ENCODE measurements at places on chromosomes 1 and 21. TPM values are rescaled to one million over a fixed set of nuclear protein-coding genes. Genes with fewer than 3 reads are reported as not detected.
A peak's percentile ranks its signal among the peaks of the same experiment; 100 is the strongest.

EPHA10 gene
- polyA plus RNA-seq, result not detected

AGBL4 gene
- 1.5 TPM for polyA plus RNA-seq

TTC22 gene
- 9.6 TPM for polyA plus RNA-seq

ADGRL4 gene
- polyA plus RNA-seq, result 16.8 TPM

PRXL2B gene
- polyA plus RNA-seq, result 25.6 TPM

DNA sequence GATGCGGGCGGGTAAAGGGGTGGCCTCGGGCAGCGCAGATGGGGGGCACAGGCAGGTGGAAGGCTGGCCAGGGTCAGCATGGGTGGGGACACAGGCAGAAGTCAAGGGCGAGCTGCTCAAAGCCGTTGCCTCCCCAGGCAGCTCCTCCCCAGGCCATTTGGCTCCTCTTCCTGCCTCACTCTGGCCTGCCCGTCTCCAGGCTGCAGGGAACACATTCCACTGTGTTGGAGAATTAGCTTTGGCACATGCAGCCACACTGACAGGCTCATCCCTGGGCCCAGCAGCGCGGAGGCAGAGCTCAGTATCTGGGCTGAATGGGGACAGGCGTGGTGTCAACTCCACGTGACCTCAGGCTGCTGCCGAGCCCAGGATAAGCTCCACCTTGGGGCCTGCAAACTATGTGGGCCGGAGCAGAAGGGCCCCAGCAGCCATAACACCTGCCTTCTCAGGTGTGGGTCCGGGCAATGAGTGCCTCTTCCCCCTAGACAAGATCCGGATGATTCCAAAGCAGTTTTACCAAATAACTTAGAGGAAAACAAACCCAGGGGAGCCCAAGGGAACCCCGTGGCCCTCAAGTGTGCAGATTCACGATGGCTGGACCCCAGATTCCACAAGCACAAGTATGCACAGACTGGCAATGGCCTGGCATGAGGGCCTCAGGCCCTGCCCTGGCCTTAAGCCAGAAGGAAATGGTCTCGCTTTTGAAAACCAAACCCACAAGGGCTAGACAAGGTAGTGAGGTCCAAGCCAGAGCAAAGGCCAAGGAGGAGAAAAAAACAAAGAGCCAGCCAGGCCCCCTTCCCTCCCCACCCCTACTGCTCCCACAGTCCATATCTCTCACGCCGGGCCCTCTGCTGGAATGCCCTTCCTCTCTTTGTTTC lies 40.2 kb downstream of the HSPG2 start:
- no peak for DNase-seq

- DNase-seq, result no peak
Measured at GRCh38 chr1:116289193-116289592, 83.9 kb upstream of the ATP1A1 start.

- peak; percentile 98 for DNase-seq
Measured at GRCh38 chr1:119647734-119648619, at the start of gene ZNF697. TSS of gene ZNF697 (minus strand) at chr1:119648266. CDS start at chr1:119626100, 22,166 bp downstream.

- DNase-seq, result no peak
Measured at GRCh38 chr1:71948561-71948960, 333.8 kb downstream of the NEGR1 start.

DNA sequence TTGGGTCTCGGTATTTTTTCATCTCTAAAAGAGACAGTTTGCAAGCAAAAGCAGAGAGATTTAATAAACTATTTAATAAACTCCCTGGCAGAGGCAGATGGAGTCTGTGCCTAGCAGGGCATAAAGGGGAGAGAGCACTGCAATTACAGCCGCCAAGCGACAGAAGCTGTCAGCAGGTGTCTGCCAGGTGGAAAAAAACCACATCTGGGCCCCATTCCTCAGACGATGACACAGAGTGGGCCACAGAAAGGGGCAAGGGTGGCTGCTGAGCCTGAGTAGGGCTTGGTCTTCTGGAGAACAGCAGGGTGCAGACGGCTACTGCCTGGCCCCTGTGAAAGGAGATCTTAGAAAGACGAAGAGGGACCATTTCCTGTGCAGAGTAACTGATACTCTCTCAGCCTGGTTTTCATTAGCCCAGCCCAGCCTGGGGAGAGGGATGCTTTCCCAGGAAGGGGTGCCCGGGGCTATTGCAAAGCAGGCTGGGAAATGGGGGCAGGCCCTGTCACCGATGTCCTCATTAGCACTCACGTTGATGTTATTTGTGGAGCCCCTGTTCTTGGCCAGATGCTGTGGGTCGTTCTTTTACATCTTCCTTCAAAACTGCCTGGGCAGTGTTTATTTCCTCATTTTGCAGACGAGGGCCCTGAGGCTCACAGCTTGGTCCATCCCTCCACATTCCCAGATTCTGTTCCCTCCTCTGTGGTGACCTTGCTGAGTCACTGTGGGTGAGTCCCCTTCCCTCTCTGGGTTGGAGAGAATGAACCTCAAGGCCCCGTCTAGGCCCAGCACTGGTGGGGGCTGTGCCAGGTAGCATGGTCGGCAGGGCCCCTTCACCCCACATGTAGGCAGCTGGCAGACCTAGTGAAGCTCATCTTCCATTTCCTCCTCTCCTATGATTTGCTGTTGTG lies 472.7 kb downstream of the PTPRU start:
- no peak for DNase-seq

DNA sequence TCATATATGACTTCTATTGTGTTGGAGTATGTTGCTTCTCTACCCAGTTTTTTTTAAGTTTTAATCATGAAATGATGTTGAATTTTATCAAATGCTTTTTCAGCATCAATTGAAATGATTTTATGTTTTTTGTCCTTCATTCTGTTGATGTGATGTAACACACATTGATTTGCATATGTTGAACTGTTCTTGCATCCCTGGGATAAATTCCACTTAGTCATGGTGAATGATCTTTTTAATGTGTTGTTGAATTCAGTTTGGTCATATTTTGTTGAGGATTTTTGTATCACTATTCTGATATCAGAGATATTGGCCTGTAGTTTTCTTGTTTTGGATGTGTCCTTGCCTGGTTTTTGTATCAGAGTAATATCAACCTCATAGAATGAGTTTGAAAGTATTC lies 46.6 kb upstream of the CD55 start:
- no peak for DNase-seq

DNA sequence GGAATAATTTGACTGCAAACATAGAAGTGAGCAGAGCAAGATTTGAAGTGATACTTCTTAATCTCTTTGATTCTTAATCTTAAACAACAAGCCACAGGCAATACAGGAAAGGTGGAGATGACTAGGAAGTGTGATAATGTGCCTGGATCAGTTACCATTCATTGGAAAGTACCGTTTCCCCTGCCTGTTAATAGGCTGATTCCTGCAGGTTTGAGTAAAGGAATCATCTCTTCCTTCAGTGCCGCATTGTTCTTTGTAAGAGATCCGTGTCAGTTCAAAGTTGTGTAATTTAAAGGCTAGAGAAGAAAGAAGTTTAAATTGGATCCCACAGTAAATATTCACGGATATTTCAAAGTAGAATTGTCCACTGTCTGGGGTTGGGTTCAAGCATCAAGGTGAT lies 43.5 kb upstream of the BCL10 start:
- no peak for DNase-seq
